ENCODE measurements at places on chromosomes 5 and 9.

DNA sequence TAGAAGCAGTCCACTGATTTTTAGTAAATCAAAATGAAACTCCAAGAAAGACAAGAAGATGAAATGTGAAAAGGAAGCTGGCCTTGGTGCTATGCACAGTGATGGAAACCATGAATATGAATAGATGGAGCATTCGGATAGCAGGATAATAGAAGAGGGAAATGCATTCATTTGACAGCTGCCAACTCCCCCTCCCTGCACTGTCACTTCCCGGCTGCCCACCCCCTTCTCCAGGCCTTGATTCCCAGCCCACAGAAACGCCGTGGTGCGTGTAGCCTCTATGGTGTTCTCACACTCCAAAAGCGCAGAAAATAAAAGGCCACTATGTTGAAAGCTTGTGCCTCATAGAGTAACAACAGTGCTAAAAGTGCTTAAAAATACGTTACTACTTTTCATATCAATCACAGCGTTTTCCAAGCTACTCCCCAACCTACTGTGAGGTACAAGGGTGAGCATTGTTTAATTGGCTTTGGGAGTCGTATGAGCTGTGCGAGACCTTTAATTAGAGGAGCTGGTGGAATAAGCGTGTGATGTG is 26.1 kb upstream of the IFNK start:
- DNase-seq, result no peak

- no peak for DNase-seq
Measured at GRCh38 chr5:83844449-83845068, 123.9 kb upstream of the HAPLN1 start.

- no peak for DNase-seq
Measured at GRCh38 chr9:128390813-128391711, 19.9 kb downstream of the URM1 start.

DNA sequence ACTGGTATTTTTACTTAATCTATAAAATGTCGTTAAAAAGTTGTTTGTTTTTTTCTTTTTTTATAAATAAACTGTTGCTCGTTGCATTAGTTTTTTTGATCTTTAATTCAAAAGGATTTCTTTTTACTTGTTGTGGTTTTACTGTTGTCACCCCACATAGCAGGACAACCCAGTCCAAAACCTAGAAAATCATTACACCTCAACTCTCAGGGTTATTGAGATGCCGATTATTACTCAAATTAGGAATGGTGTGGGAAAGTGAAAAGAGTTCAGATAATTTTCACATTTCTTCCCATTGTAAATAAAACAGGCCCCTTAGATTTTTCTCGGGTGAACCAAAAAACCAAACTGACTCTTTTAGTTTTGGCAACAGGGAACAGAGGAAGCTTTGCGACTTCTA is 17.4 kb upstream of the CTSL start:
- DNase-seq, result no peak

DNA sequence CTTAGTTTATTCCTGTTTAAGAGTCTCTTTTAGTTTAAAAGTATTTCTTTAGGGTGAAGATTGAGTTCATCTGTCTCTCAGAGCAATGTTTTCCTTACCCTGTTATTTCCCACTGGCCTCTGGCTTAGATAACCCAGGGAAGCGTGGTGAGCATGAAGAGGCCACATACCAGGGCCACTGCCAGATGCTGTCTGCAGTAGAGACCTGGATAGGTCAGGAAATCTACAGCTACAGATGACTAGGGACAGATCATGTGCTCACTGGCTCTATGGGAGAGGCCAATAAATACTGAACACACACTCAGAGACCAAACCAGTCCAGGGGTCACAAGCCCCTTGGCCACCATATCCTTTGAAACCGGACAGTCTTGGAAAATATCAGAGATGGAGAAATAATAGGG is 136.0 kb downstream of the CAMK4 start:
- DNase-seq, result no peak

GRCh38 chr9:12934545-12935272 is 159.9 kb downstream of the LURAP1L start:
- DNase-seq, result no peak

DNA sequence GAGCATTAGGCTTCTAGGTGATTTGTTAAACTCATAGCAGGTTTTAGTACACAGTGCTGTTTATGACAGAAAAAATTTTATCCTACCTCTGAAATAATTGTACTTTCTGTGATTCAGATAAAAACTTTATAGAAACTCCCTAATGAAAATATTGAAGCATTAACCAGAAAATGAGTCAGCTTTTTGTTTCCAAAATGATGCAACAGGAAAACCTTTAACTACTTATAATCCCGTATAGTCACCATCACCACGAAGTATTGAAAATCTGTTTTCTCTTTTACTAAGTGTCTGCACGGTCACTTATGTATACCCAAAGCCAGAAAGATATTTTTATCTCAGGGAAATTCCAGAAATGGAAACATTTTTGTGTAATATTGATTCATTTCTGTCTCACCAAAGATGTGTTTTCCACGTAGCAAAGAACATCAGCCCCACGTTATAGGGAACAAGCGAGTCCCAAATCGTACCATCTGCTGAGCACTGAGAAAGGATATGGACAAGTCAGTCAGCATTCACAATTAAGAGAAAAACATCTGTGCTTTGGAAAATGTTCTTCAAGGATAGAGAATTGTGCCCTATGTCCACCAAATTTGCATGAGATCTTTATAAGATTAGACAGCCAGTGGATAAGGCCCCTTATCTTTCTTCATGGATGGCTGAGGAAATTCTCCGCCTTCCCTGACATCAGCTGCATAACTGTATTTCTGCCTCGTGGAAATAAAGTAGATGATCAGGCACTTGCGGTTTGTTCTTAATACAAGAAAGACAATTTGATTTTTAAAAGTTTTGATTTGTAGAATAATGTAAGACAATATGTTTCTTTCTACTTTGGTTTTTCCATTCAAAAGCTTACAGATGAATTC is 41.9 kb downstream of the TNFAIP8 start:
- no peak for DNase-seq

- no peak for DNase-seq
Measured at GRCh38 chr5:125484742-125485641, 738.6 kb upstream of the ZNF608 start.

DNA sequence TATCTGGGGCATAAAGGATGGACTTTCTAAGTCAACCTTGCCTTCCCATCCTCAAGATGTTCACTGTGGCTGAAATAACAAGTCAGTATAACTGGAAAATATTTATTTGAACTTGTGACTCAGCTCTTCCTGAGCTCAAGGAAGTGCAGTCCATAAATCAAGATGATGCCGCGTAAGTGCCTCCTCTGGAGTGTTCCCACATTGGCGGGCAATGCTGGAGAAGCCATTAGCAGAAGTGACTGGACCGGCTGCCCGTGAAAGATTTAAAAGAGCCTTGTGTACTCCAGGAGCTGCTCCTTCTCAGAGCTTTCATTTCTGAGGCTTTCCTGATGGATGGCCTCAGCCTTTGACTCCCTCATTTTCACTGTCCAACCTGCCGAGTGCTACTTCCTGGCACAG is 17.4 kb downstream of the TMOD1 start:
- DNase-seq, result no peak

DNA sequence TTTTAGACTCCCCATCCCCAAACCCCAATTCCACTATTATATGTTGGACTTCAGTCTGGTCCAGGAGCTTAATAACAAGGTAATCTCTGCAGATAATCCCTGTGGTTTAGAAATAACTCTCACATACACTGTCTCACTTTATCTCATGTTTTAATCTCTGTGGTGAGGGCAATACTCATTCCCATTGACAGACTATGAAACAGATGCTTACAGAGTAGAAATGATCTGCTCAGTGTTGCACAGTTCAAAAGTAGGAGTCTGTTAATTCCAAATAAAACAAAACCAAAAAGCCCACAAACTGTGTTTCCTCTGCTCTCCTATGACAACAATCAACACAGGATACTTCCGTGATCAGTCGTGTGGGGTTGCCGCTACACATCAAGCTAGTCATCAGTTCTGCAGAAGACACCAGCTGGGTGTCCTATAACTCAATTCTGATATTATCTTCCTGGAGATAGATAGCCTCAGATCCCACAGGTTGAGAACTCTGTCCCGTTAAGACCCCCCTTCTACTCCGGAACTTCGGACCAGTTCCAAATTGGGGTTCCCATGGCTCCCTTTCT is 26.3 kb upstream of the FANCC start:
- no peak for DNase-seq

DNA sequence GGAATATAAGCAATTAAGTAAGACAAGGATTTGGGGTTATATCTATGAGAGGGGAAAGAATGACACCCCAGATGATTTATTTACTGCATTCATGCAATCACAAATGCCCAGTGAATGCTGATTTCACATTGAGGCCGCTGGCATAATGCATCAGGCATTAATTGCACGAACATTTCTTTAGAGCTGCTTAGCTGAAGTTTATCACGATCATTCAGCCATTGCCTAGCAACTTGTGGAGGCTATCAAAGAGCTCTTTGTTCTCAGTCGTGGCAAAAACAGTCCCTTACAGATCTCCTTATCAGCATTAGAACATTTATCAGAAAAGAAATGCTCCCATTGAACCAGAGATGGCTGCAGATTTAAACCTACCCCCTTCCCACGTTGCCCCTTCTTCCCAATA is 88.7 kb upstream of the PRRC1 start:
- no peak for DNase-seq

DNA sequence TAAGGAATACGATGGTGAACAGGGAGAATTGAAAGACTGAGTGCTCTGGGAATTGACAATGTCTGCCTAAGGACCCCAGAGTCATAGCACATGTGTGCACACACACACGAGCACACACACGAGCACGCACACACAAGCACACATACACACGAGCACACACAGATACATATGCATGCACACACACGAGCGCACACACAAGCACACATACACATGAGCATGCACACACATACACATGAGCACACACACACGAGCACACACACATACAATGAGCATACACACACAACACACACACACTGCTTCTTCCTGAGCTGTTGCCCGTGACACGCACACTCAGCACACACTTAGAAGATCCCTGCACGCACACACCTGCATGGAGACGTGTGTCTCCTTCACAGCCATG is 10.9 kb upstream of the UNC5A start:
- no peak for DNase-seq

DNA sequence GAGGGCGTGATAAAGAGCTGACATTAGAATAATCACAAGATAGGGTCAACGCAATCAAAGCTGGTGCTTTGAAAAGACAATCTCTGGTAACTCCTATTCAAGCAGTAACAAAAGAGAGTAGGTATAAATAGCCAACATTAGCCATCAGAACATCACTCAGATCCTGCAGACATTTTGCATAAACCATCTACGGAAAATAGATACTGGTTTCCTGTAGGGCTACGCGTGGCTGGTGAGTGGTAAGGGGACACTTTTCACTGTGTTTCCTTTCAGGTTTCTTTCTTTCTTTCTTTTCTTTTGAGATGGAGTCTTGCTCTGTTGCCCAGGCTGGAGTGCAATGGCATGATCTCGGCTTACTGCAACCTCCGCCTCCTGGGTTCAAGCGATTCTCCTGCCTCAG is 22.3 kb downstream of the TTF1 start:
- DNase-seq, result no peak

DNA sequence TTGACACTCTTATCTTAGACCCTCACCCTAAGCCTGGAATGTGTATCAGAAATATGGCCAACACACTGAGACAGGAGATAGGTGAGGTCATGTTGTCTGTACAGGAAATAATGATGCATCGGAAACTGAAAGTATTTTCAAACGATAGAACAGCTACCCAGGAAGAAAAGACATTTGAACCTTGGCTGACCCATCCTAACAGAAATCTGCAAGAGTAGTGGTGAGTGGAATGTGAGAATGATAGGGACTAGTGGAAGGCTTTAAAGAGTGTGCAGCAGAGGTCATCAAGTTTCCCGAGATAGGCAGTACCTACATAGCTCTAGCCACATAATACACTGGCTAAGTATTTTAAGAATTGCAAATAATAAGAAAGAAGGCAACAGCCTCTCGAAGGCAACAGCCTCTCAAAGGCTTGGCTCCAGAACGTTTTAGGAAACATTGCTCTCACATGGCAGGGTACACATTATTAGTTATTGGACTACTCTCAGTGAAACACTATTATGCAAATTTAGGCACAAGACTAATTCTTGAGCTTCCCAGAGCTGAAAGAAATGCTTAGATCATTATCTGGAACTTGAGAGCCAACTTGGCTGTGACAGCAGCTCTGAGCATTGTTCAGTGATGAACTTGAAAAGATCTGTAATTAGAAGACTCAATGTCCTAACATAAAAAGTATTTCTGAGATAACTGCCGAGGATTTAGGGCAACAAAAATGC is 133.1 kb upstream of the FBXL7 start:
- DNase-seq, result no peak

GRCh38 chr9:71592400-71592799 is 175.9 kb downstream of the CEMIP2 start:
- no peak for DNase-seq

DNA sequence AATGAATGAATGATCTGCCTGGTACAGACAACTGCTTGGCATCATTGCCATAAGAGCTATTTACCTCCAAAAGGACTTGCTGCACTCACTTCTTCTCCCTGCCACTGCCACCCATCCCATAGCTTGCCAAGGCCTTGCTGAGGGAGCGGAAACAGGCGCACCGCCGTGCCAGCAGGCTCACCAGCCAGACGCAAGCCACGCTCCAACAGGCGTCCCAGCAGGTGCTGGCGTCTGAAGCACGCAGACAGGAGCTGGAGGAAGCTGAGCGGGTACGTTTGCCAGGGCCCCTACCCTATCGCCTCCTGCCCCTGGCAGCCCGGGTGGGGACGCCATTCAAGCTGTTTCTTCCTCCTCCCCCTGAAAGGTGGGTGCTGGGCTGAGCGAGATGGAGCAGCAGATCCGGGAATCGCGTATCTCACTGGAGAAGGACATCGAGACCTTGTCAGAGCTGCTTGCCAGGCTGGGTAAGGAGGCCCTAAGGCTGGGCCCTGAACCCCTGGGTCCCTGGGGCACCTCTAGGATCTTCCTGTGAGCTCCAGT is 8.9 kb upstream of the AIF1L start:
- DNase-seq, result no peak

DNA sequence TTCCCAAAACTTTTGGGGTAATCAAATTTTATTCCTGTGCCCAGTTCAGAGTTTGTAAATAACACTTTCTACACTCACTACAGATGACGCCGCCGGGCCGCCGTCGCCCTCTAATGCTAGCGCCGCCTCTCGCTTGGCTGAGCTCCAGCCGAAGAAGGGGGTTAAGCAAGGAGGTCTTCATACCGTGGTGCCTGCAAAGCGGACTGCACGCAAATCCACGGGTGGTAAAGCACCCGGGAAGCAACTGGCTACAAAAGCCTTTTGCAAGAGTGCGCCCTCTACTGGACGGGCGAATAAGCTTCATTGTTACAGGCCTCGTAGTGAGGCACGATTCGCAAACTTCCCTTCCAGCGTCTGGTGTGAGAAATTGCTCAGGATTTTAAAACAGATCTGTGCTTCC is 280.4 kb downstream of the MEF2C start:
- no peak for DNase-seq

DNA sequence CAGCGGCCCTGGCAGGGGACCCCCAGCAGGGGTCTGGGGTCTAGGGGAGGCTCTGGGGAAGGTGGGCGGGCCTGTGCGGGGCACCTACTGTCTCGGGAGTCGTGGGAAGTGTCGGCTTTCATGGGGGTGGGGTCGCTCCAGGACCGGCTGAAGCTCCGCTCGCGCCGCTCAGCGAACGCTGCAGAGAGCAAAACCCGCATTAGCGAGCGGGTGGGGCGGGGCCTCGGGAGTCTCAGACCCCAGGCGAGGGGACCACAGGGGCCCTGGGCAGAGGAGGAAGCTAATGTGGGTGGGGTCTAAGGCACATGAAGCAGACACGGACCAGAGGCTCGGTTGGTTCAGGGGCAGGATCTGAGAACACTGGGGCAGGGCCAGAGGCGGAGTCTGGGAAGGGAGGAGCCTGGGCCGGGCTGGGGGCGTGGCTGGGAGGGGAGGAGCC is 5.5 kb downstream of the NSMF start:
- peak; percentile 39 for DNase-seq

- no peak for DNase-seq
Measured at GRCh38 chr5:58902765-58903164, 319.9 kb downstream of the RAB3C start.

Data from stimulated activated CD4-positive, alpha-beta T cell treated with anti-CD3 and anti-CD28 coated beads, Interleukin-1b, Interleukin-23, amount 100 ng/mL, for 24 hours (primary cell).